Stimulated activated naive CD8-positive, alpha-beta T cell treated with anti-CD3 and anti-CD28 coated beads, Interleukin-15, amount 100 ng/mL, for 72 hours (primary cell): ENCODE measurements at places on chromosomes 13 and 19.

DNA sequence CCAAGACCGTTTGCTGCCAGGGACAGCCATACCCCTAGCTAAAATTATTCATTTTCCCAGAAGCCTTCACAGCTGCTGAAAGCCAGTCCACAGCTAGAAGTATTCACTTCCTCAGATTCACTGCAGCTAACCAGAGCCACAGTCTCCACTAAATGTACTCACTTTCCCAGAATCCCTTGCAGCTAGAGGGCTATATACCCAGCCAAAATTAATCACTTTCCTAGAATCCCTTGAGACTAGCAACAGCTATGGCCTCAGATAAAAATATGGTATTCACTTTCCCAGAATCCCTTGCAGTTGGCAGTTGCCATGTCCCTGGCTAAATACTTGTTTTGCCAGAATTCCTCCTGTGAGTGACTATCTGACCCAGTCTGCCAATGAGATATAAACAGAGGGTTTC lies 13.8 kb upstream of the MEIS3 start:
- DNase-seq = no peak

GRCh38 chr19:57802269-57802668 lies 12.4 kb downstream of the ZNF552 start:
- no peak for DNase-seq

DNA sequence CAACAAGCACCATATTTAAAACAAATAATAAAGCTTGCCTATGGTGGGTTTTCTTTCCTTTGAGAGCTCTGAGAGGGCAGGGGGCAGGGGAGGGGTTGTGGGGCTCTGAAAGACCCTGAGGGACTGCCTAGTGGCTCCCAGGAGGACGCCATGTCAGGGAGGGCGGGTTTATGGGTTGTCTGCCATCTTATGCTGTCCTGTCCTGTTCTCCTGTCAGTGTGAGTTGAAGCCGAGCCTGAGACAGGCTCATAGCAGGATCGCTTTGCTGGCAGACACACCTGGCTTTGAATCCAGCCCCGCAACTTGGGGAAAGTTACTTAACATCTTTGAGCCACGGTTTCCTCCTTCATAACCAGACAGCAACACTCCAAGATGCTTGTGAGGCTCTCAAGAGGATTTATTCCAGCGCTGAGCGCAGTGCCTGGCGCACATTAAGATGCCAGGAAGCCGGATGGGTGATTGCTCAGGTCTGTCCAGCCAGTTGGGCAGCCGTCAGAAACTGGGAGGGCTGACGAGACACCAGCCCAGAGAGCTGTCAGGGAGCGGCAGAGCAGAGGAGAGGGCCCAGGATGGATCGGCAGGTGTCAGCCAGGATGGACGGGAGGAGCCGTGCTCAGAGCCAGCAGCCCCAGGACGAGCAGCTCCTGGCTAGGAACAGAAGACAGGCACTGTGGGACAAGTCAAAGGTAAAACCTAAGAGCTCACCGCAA lies 36.8 kb upstream of the C1QTNF9 start:
- peak; percentile 21 for DNase-seq

- DNase-seq = no peak
Measured at GRCh38 chr19:7010722-7011593, 10.3 kb downstream of the MBD3L2B start.

DNA sequence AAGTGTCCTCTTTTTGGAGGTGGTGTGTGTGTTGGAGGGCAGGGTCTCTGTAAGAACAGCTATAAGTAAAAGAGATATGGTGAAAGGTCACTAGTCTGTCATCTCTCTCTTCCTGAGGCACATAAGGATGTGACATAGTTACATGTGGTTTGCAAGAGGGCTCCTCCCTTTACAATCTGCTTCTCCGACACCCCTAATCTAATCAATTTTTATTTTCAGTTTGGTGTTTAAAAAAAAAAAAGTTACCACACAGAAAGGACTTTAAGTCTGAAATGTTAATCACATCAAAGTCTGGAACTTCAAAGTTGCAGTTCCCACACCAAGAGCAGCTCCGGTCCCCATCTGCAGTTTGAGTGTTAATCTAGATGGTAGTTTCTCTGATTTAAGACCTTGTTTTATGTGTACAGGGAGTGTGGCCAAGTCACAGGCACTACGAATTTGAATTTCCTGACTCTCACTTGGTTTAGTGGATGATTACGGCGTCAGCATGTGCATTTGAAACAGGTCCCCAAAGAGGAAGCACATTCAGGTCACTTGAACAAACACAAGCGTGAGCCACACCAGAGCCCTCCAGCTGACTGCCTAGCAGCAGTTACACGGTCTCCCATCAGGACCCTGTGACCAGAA lies 53.1 kb downstream of the FOXO1 start:
- DNase-seq = peak; percentile 56

DNA sequence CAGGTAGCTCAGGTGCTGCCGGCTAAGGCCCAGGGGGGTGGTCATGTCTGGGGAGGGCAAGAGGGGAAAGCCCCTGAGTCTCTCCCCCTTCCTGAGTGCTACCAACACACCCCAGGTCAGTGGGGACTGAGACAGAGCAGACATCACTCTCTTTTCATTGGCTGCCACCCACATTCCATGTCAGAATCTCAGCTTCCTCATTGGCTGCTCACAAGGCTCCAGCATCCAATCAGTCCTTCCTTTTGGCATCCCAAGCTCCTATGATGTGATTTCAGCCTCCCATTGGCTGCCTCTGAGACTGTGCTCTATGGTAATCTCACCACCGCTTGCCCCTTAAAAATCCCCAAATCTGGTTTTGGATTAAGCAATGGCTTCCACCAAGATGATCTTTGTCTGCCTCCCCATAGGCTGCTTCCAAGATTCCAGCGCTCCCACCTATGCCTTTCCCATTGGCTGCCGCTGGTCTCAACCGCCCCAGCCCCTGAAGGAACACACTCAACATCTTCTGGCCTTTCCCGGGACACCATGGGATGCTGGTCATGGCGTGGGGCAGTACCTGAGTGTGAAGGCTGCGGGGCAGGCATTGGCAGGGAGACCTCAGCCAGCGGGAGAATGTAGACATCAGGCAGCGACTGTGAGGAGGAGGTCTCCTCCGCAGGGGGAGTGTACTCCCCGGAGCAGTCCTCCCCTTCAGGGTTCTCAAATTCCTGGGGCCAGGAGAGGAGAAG lies 2.0 kb downstream of the LMTK3 start:
- no peak for DNase-seq

DNA sequence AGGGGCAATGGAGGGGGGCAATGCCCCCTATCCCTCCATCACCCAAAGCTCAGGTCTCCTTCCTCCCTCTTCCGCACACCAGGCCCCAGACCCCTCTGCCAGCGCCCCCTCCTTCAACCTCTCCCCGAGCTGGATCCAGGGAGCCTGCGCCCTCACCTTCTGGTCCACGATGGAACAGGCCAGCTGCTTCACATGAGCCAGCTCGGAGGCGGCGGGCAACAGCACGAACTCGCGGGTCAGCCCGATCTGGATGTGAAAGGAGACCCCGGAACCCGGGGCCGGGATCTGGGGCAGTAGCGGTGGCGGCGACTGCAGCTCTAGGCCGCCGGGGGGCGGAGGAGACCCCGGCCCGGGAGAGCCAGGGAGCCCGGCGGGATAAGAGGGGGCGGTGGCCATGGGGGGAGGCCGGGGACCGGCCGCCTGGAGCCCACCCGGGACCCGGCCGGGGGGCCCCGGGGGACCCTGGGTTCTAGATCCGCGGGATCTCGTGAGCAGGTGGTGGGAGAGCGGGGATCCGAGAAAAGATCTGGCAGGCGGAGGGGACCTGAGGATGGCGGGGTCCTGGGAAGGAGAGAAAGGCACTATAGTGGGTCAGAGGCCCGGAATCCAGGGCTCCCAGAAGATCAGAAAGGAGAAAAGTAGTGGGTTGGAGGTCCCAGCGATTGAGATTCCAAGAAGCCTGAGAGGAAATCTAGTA lies 791 bp downstream of the PRKD2 start:
- DNase-seq = no peak

DNA sequence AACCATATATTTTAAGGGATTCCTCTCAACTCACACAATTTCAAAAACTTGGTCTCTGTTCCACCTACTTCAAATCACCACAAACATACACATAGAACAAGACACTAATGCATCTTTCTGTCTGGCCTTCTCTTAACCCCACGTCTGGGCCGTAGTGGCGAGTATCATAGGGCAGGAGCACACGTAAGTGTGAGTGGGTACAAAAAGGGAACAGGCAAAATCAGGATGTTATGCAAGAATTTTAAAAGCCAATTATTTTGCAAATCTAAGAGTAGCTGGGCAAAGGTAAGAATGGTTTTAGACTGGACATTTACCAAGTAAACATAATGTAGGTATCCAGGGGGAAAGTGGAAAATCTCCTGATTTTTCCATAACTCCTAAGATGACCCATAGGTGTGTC lies 35.1 kb downstream of the MTMR6 start:
- DNase-seq = no peak

DNA sequence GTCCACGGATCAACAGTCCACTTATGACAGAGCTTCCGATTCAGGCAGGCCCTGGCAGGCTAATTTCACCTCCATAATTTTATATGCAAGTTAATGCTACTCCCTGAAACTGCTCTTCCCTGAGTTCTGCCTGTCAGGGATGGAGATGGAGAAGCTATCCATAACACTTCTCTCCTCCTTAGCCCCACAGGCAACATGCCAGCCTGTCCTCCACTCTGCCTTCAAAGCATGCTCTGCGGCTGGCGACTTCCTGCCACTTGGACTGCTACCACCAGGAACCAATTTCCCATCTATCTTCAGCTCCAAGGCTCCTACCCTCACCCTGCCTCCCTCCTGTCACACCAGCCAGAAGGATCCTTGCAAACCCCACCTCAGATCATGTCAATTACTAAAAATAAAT lies 35.4 kb downstream of the GSX1 start:
- no peak for DNase-seq

DNA sequence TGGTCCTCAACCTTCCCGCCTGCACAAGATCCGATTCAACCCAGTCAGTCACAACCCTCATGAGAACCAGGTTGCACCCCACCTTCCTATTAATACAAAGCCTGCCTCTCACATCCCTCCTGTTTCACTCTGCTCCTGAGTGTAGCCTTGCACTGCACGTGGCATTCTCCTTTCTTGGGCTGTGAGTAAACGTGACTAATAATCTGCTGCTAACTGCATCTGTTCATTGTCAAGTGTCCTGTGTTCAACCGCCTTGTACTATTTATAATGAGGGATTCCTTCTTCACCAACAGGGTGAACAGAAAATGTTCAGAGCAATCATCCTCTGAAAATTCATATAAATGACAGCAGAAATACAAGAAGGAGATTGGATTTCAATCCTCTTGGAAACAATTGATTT lies 1608.2 kb downstream of the SLITRK5 start:
- DNase-seq = no peak

- no peak for DNase-seq
Measured at GRCh38 chr19:38713865-38714264, 30.4 kb downstream of the CAPN12 start.

GRCh38 chr19:44757057-44757734 lies 8.7 kb downstream of the BCL3 start:
- DNase-seq = no peak

DNA sequence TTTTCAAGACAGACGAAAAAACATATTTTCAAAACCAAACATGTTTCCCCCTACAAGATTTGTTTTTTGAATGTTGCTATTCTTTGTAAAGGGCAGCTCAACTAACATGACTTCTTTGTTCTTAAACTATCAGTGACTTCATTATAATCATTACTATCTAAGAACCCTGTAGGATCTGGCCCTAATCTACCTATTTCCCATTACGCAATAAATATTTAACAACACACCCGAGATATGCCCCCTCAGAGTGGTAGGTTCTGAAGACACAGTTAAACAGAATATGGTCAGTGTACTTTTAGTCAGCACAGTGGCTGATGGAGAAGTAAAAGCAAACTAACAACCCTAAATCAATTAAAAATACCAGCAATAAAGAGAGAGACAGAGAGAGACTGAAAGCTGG lies 186.9 kb downstream of the DIAPH3 start:
- DNase-seq = no peak

GRCh38 chr13:110705356-110705825 lies 525 bp downstream of the CARS2 start:
- DNase-seq = no peak

DNA sequence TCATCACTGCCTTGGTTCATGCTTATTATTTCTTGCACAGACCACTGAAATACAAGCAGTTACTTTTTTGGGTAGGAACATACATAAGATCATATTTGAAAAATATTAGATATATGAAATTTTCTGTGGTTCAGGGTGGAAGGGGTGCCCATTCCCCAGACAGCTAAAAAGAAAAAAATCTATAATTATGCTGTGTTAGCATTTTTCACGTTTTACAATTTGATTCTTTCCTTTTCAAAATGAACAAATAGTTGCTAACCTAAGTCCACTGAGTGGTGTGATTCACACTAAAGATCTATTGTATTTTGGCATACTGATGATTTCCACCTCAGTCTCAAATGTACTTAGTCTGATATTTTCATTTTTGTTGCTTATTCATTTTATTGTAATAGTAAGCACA lies 66.8 kb upstream of the FBXL3 start:
- DNase-seq = no peak

GRCh38 chr19:14428882-14429416 lies 4.2 kb upstream of the PKN1 start:
- DNase-seq = no peak

- no peak for DNase-seq
Measured at GRCh38 chr13:22937953-22938352, 242.8 kb upstream of the SGCG start.

GRCh38 chr19:50465986-50466705 lies 10.2 kb upstream of the EMC10 start:
- no peak for DNase-seq

GRCh38 chr13:40666933-40667621 lies 636 bp upstream of the FOXO1 start:
- DNase-seq = no peak

DNA sequence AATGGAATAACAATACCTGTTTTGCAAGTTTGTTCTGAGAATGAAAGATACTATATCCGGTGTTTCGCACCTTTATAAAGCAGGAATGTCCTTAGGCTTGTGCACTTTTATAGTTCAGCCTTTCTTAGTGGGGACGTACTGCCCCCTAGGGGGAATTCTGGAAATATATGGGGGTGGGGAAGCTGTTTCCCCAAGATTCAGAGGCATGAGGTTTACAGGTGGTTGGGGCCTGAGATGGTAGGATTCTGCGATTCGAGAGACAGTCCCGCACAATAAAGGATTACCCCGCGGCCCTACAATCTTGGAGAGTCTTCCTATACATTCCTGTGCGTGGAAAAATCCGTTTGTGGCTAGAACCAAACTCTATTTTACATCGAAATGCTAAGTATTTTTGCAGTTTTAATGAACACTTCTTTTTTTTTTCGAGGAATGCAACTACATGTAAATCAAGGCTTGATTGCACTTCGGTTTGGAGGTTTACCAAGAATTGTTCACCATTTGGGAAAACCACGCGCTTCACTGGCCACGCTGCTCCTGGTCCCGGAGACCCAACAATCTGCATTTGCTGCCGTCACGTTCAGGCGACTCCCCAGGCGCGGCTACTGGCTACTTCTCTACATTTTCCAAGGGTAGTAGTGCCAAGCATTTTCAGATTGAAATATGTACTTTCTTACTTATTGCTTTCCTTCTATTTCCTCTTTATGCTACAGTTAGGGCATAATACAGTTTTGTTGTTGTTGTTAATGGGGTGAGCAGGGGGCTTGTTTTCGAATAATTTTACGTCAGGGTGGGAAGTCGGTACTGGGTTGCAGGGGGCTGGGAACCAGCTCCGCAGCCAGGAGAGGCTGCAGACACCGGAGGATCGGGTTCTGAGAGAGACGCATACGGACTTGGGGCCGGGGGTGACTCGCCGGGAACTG lies 830 bp downstream of the NEK5 start:
- peak; percentile 52 for DNase-seq
